Cardiac atrium fibroblast (primary cell): ENCODE measurements at places on chromosomes 2 and 18. TPM values are rescaled to one million over a fixed set of nuclear protein-coding genes. Genes with fewer than 3 reads are reported as not detected.

AKAIN1 gene
- not detected in 2 replicates for total RNA-seq

CCDC74B gene
- 3.1 and 6.0 TPM in 2 replicates for total RNA-seq

COL5A2 gene
- total RNA-seq = 771 and 891 TPM in 2 replicates

NT5DC4 gene
- not detected in 2 replicates for total RNA-seq

ARHGEF4 gene
- 2.1 and 4.9 TPM in 2 replicates for total RNA-seq

GPR39 gene
- 0.65 and 0.90 TPM in 2 replicates for total RNA-seq

PRPF40A gene
- total RNA-seq = 54.8 and 60.8 TPM in 2 replicates

ACAA2 gene
- total RNA-seq = 41.3 and 49.5 TPM in 2 replicates

NT5C1B gene
- not detected in 2 replicates for total RNA-seq

SERPINB10 gene
- total RNA-seq = not detected in 2 replicates
